ENCODE measurements at places on chromosomes 7 and 10. TPM values are rescaled to one million over a fixed set of nuclear protein-coding genes. Genes with fewer than 3 reads are reported as not detected.

GRCh38 chr7:14179781-14180180 lies 190.3 kb upstream of the ETV1 start:
- ATAC-seq = no peak

GRCh38 chr7:92723205-92723604 lies 113.2 kb downstream of the CDK6 start:
- ATAC-seq = no peak

DNA sequence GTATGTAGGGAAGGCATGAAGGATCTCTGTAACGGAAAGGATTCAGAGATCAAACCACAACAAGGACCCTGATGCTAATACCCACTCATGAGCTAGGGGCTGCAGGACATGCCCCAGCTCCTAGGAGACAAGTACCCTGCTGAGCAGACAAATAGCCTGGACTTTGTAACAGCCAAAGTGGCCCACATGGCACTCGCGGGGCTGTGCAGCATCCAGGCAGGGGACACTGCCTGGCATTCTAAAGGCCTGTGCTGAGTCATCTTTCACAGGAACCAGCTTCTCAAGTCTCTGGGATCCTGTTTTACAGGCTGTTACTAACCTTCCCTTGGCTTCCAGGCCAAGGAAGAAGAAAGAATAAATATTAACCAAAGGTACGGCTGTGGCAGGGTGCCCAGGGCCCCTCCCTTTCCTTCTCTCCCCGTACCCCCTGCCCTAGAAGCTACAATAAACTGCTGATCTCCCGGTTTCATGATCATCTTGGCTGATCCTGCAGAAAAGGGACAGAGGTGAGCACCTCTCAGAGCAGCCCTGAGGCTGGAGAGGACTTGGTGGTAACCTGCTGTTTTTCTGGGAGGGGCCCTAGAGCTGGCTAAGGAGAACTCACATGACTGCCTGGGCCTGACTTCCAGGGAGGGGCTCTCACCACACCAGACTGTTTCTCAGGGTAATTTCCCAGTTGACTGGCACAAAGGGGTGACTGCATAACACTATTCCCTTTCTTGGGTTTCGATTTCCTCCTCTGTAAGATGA lies 4.2 kb upstream of the RPEL1 start:
- no peak for ATAC-seq

DNA sequence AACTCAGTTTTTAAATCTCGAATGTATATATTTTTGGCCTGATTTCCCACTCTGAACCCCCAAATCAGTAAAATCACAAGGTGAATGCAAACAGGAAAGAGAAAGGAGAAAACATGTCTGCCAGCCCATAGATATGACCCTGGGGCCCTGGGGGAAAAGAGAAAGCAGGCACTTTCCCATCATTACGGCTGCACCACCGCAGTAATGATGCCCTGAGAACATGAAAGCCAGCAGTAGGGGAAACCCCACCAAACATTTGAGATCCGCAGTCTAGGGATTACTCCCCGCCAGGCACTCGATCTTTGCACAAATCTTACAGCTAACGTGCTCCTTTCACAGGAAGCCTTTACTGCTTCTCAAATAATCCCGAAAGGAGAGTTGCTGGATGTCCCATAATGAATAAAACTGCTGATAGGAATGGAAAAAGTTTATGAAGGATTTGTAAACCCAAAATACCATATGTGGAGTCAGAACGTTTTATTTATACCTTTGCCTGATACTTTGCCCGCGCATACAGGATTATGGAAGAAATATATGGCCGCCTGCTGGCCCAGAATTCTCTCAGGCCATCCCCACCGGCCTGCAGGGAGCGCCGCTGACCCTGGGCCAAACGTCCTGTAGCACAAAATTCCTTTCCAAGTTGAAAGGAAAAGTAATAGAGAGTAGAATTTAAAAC lies 180.0 kb upstream of the INHBA start:
- ATAC-seq = no peak

DNA sequence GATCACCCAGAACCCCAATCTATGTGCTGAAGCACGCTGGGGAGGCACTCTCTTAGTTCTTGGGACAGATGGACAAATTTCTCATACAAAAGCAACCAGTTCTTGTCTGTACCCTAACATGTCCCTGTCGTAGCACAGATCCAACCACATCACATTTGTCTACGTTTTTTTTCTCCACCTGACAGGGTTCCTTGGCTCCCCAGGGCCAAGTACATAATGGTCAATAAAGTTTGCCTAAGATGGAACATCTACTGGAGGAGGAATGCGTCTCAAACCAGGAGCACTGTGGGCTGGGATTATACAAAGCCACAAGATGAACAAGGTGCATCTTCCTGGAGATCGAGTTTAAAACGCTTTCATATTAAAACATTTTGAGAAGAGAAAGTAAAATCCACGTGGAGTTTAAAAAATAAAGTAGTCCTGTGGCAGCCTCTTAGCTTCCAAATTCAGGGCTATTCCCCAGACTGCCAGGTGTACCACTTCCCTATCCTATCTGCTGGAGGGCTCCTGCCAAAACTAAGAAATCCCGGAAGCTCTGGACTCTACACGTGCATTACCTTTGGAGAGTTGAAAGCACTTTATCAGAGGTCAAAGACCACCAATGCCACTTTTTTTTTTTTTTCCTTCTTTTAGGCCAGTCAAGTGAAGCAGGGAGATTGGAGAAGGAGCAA lies 1.4 kb downstream of the TMEM243 start:
- ATAC-seq = no peak

GRCh38 chr7:25759286-25759685 lies 392.7 kb upstream of the NFE2L3 start:
- no peak for ATAC-seq

DNA sequence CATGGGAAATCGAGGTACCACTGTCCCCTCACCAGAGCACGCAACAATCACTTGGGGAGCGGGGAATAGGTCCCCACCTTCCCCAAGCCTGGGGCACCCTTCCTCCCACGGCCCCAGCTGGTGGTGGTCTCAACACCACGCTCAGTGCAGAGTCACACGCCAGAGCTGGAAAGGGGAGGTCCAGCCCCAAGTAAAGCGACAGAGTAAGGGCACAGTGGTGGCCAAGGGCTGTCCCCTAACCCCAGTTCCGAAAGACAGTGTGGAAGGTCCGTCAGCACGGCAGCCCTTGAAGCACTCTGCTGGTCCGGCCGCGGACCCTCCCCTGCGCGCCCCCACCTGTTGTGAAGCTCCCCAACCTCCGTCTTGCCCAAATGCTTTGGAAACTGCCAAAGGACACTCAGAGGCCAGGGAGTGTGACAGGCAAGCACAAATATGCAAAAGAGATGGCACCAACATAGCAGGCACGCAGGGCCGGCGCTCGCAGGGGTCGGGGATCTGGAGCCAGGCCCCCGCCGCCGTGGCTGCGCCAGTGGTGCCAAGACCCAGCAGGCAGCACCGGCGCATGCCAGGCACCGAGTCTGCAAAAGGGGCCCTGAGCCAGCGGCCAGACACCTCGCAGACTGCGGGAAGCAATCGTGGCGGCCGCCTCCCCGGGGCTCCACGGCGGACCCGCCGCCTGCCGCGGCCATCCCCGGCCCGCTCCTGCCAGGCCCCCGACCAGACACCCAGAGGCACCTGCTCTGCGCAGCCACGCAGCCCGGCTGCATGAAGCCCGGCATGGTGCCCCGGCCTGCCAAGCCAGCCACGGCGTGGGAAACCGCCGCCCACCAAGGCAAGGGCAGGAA lies 51.6 kb upstream of the SRRM3 start:
- no peak for ATAC-seq

- no peak for ATAC-seq
Observed at GRCh38 chr7:102009628-102010027, 192.2 kb downstream of the CUX1 start.

DNA sequence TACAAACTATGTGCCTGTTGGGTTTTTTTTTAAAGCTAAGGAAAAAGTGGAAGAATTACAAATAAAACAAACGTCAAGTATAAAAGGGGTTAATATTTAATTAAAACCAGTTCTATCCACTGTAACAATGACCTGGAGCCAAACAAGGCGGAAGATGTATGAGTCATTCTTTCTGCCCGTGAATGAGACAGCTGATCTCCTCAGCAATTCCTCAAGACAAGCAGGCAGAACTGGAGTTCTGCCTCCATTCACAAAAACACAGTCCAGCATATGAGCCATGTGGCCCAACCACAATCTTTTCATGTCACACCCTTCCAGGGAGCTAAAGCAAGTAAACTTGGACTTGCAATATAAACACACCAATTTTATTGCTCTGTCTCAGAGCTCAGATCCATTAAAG lies 8.4 kb downstream of the ETV1 start:
- ATAC-seq = peak; percentile 93

GRCh38 chr7:78742694-78743093 lies 710.8 kb downstream of the MAGI2 start:
- no peak for ATAC-seq

- ATAC-seq = no peak
Observed at GRCh38 chr10:79397575-79398303, 47.7 kb downstream of the ZCCHC24 start.

ASB15 gene
- total RNA-seq = not detected

NUTM2B gene
- 0.27 TPM for total RNA-seq

GPR85 gene
- 1.1 TPM for total RNA-seq
